Sigmoid colon (tissue), 7 donors: ENCODE measurements at places on chromosomes 2 and 18.

DNA sequence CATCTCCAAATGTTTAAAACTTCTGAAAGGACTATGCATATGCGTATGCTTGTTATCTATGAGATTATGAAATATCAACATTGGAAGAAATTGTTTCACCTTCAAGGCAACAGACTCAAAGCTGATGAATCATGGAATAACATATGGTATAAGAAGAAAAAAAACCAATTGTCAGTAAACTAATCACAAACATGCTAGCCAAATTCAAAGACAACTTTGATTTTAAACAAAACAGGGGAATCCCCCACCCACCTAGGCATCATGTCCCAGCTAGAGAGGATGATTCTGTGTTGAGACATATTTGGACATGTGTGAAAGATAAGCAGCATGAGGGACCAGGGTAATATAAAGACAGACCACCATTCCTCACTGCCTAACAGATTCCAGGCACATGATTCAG, 147.7 kb downstream of the WDPCP start:
- no peak for DNase-seq

GRCh38 chr2:182924306-182924705, 57.9 kb upstream of the FRZB start:
- no peak for DNase-seq

GRCh38 chr2:102251042-102251848, 60.1 kb upstream of the IL1RL1 start:
- DNase-seq: no peak

DNA sequence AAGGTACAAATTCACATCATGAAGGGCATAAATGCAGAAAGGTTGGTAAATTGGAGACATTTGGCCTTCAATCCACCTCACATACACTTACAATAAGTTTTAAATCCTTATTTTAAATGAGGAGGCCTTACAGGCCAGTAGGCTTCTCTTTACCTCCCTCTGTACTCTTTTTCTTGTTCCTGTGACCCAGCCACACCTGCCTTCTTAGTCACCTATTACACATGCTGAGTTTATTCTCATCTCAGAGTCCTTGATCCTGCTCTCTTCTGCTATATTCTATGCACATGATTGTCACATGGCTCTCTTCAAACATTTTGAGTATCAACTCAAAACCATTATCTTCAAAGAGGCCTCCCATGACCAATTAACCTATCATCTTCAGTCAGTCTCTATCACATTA, 491.5 kb downstream of the SATB2 start:
- DNase-seq: no peak

DNA sequence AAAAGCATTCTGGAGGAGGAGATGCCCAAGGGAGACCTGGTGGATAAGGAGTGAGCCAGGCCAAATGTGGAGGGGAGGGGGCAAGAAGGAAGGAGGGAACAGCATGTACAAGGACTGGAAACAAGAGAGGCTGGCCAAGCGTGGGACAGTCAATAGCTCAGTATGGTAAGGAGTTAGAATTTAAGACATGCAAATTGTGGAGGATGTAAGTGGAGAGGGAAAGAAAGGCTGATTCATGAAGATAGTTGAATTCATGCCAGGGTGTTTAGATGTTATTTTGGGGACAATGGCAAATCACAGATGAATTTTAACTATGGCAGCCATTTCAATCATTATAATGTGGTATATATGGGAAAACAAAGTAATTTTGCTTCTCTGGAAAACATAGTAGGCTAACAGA, 462.3 kb downstream of the MEIS1 start:
- peak; percentile 74 for DNase-seq
